Breast epithelium (tissue), 4 donors: ENCODE measurements at places on chromosomes 7 and 10. TPM values are rescaled to one million over a fixed set of nuclear protein-coding genes. Genes with fewer than 3 reads are reported as not detected.

GRCh38 chr7:151088856-151089699, 2.8 kb downstream of the AGAP3 start:
- DNase-seq: peak; percentile 74

DNA sequence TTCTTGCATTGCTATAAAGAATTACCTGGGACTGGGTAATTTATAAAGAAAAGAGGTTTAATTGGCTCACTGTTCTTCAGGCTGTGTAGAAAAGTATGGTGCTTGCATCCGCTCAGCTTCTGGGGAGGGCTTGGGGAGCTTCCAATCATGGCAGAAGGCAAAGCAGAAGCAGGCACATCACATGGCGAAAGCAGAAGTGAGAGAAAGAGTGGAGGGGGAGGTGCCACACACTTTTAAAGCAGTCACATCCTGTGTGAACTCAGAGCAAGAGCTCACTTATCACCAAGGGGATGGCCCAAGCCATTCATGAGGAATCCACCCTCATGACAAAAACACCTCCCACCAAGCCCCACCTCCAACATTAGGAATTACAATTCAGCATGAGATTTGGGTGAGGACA, 303.5 kb downstream of the OTUD1 start:
- DNase-seq: no peak

GRCh38 chr10:130429809-130430208, 293.6 kb downstream of the GLRX3 start:
- DNase-seq: no peak

Gene SKAP2
- total RNA-seq: 46.5 TPM

Gene USP54
- 57.0 TPM for total RNA-seq

DNA sequence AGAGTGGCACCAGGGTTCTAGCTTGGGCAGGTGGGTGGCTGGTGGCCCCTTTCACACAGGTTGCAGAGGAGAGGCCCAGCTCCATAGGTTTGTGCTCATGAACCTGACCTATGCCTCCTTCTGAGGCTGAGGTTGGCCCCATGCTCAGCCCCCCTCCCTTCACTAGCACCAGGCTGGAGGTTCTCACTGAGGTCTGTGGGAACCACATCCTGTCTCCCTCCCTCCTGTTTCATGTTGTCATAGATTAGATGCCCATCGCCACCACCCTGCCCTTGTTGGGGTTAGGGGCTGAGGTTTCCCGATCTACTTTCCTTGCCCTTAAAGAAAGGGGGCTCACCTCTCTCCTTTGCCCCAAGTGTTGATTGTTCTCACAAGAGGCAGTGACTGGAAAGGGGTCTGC, 14.7 kb downstream of the NEUROG3 start:
- no peak for DNase-seq
